ENCODE measurements at places on chromosomes 11 and 22.

GRCh38 chr22:20550851-20551744, 43.7 kb downstream of the MED15 start:
- DNase-seq = peak; percentile 68

GRCh38 chr11:123829745-123830144, 23.6 kb upstream of the OR6M1 start:
- no peak for DNase-seq

DNA sequence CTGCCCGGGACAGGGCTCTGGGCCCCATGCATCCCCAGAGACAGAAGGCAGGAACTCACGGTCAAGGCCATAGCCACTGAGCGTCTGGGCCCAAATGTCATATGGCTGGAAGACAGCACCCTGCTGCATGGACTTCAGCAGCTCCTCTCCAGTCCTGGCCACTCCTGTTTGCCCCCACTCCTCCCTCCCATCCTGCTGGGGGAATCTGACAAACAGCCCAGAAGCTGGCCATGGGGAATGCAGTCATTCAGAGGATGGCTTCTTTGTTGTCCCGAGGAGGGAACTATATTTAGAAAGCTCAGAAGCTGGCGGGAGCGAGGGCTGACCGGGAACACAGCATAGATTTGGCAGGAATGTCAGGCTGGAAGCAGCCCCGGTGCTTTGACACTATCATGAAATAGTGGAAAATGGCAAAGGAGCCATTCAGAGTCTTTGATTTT, 35.0 kb downstream of the DKK3 start:
- peak; percentile 88 for DNase-seq

DNA sequence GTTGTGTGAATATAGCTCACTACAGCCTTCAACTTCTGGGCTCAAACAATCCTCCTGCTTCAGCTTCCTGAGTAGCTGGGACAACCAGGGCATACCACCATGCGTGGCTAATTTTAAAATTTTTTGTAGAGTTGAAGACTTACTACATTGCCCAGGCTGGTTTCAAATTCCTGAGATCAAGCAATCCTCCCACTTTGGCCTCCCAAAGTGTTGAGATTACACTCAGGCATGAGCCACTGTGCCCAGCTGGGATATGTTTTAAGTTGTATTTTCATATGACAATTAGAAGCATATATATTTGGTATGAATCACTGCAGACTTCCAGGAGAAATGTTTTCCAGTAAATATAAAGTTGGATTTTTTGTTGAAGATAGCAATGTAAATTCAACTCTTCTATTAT, 15.4 kb downstream of the DDX10 start:
- no peak for DNase-seq

- DNase-seq = no peak
Observed at GRCh38 chr11:8719211-8719649, 36.6 kb downstream of the RPL27A start.

DNA sequence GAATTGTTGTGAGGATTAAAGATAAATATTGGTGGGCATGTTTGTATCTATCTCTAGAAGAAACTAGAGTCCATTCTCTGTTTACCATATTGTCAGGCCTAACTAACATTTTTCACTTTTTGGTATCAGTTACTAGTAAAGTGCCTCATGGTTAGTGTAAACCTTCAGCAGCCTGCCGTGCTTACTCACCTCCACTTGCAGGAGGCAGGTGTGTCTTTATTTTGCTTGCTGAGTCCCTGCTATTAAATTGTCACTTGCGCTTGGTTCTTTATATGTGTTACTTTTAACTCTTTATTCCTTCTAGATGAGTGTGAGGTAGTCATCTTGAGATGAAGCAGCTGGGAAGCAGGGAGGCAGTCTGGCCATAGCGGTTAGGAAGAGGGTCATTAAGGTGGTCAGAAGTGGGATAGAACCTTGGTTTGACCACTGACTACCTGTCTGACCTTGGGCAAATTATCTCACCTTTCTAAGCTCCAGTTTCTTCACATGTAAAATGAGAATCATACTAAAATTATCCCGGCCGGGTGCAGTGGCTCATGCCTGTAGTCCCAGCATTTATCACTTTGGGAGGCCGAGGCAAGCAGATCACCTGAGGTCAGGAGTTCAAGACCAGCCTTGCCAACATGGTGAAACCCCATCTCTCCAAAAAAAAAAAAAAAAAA, 21.2 kb downstream of the PPP6R3 start:
- DNase-seq = no peak

DNA sequence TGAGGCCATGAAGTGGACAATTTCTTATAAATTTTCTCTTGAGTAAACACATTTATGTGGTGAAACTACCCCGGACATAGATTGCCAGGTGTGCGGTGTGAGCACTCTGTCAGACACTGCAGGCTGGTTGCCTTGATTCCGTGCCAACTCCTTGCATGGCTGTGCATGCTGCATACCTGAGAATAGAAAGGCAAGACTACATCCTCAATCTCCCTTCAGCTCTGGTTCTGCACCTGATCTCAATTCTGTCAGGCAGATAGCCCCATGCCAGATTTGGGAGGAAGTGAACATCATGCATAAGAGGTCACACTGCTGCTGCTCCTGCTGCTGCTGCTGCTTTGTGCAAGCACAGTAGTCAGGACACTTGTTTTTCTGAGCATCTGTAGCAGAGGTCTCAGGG, 42.5 kb upstream of the DEUP1 start:
- DNase-seq = no peak
